Naive thymus-derived CD4-positive, alpha-beta T cell (primary cell): ENCODE measurements at places on chromosomes 12 and 14.

DNA sequence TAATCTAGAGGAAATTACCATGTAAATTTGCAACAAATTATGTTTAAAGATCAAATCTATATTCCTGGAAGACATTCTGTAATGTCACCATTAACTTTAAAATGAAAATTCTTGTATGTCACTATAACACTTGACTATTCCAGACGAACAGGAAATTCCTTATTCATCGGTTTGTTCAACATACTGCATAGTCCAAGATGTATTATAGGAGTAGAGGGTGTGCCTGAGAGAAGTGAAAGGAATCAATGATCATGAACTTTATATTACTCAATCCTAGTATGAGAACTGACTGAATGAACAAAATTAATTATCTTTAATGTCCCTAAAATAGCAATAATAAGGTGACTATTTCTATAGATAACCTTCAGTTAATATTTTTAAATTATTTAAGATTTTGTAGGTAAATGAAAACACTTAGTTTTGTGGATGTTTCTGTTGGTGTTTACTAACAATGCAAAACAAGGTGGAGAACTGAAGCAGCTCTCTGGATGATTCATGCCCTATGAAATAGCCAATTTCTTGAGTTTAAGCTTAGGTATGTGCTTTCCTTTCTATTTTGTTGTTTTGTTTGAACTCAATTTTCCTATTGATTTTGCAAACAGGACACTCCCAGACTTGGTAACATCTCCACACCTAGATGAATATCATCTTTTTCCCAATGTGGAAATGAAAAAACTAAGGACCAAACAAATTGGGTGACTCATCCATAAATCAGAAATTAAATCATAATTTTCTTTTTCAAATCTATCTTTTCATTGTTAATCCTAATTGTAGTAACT is 18.2 kb upstream of the ITPR2 start:
- no peak overlapping the region for H3K4me3 ChIP-seq
- no peaks in the 10 kb centered on the region for H3K4me1 ChIP-seq
- no peaks in the 10 kb centered on the region for H3K27me3 ChIP-seq
- H3K36me3 ChIP-seq = no peaks in the 10 kb centered on the region
- H3K27ac ChIP-seq = no peak overlapping the region

DNA sequence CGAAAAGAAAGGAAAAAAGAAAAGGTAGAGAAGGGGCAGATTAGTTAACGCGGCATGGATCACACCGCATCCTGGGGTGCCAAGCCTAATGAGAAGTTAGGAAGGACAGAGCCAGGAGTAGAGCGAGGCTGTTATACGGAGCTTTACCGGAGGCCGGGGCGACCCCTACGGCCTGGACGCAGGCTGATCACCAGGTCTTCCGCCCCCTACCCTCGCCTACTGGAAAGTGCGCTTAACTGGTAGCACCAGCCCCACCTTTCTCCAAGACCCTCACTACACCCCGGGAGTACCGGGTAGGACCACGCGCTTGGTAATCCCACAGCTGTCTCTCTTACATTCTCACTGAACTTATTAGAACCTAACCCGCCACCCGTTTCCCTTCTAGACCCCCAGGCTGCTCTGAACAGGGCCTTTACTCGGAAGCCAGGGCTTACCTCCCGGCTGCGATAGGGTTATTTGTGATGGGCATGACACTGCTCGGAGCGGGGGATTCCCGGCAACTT is 33.8 kb downstream of the WBP11 start:
- peak overlapping the region; percentile 96 for H3K27ac ChIP-seq
- DNase-seq = no peak
- H3K4me1 ChIP-seq = peaks cover 28% of the 10 kb centered on the region
- H3K4me3 ChIP-seq = peak overlapping the region; percentile 89

DNA sequence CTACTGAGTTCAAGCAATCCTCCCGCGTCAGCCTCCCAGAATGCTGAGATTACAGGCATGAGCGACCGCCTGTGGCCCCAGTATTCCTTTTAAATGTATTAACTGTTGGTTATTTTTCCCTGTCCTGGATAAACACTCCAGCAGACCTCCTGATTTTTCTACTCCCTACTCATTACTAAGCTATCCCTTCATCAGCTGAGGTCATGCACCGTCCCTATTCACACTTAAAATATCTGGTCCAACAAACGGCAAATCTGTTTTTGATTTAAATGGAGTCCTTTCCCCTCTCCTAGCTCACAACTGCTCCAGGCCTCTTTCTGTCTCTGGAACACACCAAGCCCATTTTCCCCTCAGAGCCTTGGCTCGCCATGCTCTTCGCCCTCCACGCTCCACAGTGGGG is 1003.3 kb upstream of the TMEM132C start:
- H3K4me3 ChIP-seq = no peak overlapping the region
- no peaks in the 10 kb centered on the region for H3K36me3 ChIP-seq
- H3K27ac ChIP-seq = no peak overlapping the region

GRCh38 chr12:79143803-79144202 is 279.2 kb downstream of the SYT1 start:
- H3K36me3 ChIP-seq = no peaks in the 10 kb centered on the region
- H3K27ac ChIP-seq = no peak overlapping the region
- H3K27me3 ChIP-seq = no peaks in the 10 kb centered on the region

- no peak overlapping the region for H3K27ac ChIP-seq
- no peaks in the 10 kb centered on the region for H3K4me1 ChIP-seq
- no peaks in the 10 kb centered on the region for H3K36me3 ChIP-seq
- no peak for DNase-seq
- H3K27me3 ChIP-seq = no peaks in the 10 kb centered on the region
Observed at GRCh38 chr12:130121226-130122000, 40.9 kb upstream of the FZD10 start.

- no peaks in the 10 kb centered on the region for H3K36me3 ChIP-seq
- H3K27ac ChIP-seq = peak overlapping the region; percentile 87
- no peak for DNase-seq
- peak overlapping the region; percentile 61 for H3K4me3 ChIP-seq
- H3K27me3 ChIP-seq = no peaks in the 10 kb centered on the region
Observed at GRCh38 chr14:102320671-102321455, 1.3 kb downstream of the ZNF839 start.

- H3K4me3 ChIP-seq = no peak overlapping the region
- no peak overlapping the region for H3K27ac ChIP-seq
- H3K36me3 ChIP-seq = no peaks in the 10 kb centered on the region
- H3K4me1 ChIP-seq = no peaks in the 10 kb centered on the region
- DNase-seq = no peak
Observed at GRCh38 chr12:16520328-16520727, 85.6 kb downstream of the LMO3 start.

DNA sequence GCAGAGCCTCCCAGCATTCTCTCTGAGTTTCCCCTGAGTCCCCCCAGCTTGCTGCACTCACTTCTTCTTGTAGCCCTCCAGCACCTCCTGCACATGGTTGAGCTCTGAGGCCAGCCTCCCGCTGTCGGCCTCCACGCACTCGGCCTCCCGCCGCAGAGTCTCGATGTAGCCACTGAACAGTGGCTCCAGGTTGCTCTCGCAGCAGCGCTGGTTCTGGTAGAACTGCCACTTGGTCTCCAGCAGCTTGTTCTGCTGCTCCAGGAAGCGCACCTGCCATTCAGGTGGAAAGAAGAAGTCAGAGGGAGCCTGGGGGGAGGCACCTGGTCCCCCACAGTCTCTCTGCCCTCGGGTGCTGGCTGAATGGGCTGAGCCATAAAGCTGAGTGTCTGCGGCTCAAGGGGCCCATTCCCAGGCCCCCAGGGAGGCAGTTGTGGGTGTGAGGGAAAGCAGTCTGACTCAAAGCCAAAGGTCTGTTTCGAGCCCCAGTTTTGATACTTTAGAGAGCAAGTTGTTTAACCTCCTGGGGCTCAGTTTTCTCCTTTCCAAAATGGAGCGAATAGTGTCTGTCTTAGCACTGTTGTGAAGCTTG is 2.3 kb downstream of the KRT85 start:
- H3K27ac ChIP-seq = no peak overlapping the region
- H3K4me1 ChIP-seq = no peaks in the 10 kb centered on the region
- DNase-seq = no peak
- no peak overlapping the region for H3K4me3 ChIP-seq
- H3K36me3 ChIP-seq = no peaks in the 10 kb centered on the region
- H3K27me3 ChIP-seq = no peaks in the 10 kb centered on the region

DNA sequence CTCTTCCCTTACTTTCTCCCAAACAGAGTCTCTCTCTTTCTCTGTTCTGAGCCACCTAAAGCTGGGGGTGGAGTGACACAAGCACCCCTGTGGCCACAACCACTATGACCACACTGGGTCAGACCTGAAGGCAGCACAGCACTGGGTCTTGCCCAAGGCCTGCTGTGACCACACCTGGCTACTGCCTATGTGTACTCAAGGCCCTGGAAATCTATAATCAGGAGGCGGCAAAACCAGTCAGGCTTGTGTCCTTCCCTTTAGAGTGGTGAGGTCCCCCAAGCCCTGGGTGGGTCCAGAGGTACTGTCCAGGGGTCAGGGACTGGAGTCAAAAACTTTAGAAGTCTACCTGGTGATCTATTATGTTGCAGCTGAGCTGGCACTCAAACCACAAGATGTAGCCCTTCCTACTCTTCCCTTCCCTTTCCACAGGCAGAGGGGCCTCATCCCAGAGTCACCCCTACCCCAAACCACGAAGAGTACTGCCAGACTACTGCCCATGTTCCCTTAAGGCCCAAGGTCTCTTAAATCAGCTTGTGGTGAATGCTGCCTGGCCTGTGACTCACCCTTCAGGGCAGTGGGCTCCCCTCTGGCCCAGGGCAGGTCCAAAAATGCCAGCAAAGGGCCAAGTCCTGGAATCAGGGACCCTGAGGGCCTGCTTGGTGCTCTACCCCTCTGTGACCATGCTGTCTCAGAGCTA is 179.8 kb upstream of the DYRK2 start:
- no peaks in the 10 kb centered on the region for H3K4me1 ChIP-seq
- no peaks in the 10 kb centered on the region for H3K36me3 ChIP-seq
- no peak for DNase-seq

DNA sequence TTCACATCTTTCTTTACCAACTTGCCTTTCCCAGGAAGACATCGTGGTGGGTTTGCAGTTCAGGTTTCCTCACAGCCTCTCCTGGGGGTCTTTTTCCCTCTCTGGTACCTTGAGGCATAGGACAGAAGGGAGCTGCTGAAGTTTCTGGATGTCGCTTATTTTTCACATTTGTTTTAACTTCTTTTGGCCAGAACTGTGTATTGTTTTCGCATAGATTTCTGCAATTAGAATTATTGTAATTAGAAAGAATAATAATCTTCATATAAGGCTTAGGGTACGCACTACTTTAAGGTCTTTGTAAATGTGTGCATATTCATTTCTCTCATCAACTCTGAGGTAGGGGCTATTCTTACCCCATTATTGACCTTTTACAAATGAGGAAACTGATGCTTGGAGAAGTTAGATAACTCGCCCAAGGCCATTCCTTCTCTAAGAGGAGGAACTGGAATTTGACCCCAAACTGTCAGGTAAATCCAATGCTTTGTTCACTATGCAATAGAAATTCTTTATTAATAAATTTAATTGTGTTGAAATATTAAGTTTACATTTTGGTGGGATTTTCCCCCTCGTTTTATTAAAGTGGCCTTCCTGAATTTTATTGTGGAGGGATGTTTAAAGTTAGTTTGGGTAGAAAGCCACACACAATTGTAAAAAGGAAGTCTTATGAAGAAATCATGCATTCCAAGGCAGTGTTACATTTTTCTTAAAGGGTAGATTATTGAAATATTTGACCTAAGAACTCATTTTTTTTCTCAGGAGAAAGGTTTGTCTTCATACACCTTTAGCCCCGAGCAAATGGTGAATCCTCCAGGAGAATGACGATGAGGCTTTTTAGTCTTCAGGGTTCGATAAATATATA is 12.1 kb upstream of the SLC38A2 start:
- peak overlapping the region; percentile 61 for H3K4me3 ChIP-seq
- peak overlapping the region; percentile 94 for H3K27ac ChIP-seq
- no peaks in the 10 kb centered on the region for H3K36me3 ChIP-seq
- H3K27me3 ChIP-seq = no peaks in the 10 kb centered on the region
- peaks cover 5% of the 10 kb centered on the region for H3K4me1 ChIP-seq

DNA sequence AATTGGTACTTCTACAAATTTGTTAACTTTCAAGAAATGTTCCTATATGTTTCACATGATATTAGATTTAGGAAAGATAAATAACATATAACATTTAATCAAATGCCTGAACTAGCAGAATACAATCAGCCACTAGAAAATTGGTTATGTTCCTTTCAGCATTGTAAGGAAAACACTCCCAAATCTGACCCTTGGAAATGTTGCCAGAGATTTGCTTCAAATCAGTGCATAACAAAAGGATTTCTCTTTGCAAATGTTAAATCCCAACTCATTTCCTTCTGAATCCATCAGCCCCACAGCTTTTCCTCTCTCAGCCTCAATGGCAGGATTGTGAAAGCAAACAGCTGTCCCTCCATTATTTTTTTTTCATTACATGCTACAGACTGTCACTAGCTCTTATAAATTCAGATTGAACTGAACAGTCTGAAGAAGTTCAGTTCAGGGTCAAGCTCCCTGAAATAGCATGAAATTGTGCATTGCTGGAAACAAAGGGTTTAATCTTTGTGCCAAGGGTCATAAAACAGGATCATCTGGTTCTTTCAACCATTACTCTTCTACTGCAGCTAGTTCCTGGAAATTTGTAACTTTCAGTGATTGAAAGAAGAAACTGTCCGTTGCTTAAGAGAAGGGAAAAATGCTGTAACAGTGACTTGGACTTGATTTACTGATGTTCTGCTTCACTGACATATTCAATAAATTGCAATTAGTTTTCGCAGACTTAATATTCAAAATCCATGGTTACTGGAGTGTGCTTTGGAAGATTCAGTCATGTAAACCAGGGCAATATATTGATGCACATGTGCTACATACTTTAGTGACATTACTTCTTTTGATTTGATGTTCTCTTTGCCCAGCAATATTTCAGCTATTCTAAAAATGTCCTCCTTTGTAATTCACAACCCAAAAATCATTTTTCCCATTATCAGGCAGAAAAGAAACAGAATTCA is 246.4 kb downstream of the RPL10L start:
- no peak overlapping the region for H3K27ac ChIP-seq
- no peak for DNase-seq
- no peaks in the 10 kb centered on the region for H3K36me3 ChIP-seq
- no peaks in the 10 kb centered on the region for H3K27me3 ChIP-seq
- no peaks in the 10 kb centered on the region for H3K4me1 ChIP-seq
- no peak overlapping the region for H3K4me3 ChIP-seq

DNA sequence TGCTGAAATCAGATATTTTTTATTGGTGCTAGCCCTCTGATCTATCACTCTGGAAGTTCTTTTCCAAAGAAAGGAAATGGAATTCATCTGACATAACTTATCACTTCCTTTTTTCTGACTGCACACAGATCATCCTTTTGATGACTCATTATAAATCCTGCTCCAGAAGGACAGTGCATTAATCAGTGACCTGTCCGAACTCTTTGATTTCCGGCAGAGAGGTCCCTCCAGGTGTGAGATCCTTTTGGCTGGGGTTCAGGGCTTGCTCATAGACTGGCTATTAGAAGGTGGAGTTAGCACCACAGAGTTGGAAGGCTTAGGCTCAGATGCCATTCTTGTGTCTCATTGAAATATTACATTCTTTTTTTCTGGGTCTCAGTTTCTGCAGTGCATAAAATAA is 328.2 kb downstream of the ZFP36L1 start:
- no peak for DNase-seq
- no peaks in the 10 kb centered on the region for H3K27me3 ChIP-seq
- no peak overlapping the region for H3K27ac ChIP-seq
- no peaks in the 10 kb centered on the region for H3K36me3 ChIP-seq
- H3K4me3 ChIP-seq = no peak overlapping the region
- no peaks in the 10 kb centered on the region for H3K4me1 ChIP-seq
